ENCODE measurements at places on chromosomes 2 and 18.

GRCh38 chr18:13502585-13502984 is 223.8 kb downstream of the FAM210A start:
- DNase-seq, result no peak

DNA sequence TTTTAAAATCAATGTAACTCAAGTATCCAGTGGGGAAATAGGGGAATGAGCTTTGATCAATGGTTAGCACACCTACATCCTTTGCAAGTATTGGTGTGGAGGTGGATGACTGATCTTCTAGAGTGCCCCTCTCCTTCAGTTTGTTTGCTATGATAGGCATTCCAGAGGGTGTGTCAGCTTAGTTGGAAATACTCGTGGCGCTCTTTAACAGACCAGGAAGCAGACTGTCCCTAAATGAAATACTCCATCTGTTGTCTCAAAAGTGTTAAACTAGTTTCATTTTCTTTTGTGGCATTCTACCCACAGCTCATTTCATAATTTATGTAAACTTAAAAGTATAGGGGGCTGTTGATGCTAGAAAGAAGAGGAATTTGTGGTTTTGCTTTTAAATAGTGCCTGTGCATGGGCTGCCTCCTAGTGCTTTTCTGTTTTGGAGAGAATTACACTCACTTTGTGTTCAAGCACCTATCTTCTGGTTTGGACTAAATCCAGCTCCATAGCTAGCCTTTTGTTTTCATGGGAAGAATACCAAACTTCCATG is 66.2 kb downstream of the STAT1 start:
- DNase-seq, result no peak

GRCh38 chr2:112004253-112004645 is 50.8 kb upstream of the TMEM87B start:
- DNase-seq, result no peak

GRCh38 chr2:69692424-69692823 is 48.9 kb upstream of the AAK1 start:
- no peak for DNase-seq

DNA sequence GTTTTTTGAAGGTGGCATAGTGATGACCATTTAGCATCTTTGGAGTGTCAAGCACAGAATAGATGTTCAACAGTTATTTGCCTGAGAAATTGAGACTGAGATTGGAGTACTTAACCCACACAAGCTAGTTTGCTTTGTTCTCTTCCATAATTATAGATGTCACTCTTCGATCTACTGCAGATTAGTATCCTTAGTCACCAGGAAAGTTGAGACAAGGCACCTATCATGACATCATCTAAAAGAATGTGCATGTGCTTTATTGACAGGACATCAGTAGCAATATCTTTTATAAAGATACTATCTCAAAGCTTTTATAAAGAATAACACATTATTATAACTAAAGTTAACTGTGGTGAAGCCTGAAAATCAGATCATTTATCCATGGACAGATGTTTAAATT is 6.4 kb downstream of the VRK2 start:
- no peak for DNase-seq

GRCh38 chr18:23134780-23135549 is at the start of gene CABLES1:
Gene CABLES1 (plus strand): TSS chr18:23135485. CDS start chr18:23135763, 278 bp downstream.
- DNase-seq, result no peak

DNA sequence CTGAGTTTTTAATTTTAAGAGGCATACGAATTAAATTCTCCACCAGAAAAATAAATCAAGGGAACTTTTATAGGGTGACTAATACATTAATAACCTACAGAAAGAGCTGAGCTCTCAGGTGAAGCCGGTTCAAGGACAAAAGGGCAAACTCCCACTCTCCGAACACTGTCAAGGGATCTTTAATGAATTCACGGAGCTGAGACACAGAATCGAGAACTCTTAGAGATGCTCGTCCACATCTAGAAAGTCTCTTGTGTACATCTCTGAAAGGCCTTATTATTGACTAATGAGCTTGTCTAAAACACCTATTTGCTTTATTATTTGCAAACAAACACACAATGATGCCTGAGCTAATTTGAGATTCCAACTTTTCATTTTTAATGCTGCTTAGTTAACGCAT is 33.3 kb upstream of the PIK3C3 start:
- DNase-seq, result no peak

DNA sequence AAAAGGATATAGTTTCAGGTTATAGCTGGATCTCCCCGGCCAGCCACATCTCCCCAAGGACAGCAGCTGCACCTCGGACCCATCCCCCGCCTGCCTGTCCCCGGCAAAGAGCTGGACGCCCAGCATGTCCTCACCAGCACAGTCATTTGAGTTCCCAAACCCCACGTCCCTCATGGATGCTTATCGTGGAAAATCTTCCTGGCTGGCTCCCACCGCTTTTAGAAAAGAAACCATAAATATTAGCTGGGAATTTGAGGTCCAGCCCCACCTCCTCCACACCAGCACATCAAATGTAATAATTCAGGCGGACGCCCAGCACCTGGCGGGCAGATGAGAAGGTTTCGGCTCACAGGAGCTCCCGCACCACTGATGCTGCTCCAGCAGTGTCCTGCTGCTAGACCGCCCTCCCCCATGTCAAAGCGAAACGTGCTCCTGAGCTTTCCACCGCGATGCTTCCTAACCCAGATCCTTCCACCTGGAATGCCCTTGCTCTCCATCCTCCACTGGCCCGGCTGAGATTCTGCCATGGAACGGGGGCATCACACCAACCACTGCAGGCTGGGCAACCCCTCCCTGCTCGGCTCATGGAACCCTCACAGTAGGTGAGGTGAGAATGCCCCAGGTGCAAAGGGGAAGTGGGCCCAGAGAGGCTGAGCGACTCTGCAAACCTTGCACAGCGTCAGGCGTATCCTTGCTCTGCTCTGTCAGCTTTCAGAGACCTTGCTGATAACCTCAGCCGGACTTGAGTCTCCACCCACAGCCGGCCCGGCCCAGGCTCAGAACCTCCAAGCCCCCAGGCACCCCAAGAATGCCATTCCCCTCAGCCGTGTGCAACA is 71.5 kb upstream of the GPC1 start:
- DNase-seq, result no peak

- no peak for DNase-seq
These were observed 3.8 kb downstream of the FHL2 start for GRCh38 chr2:105394951-105395611.

GRCh38 chr2:214856137-214856536 is 46.7 kb upstream of the BARD1 start:
- DNase-seq, result no peak

GRCh38 chr2:204794624-204795023 is 249.3 kb downstream of the PARD3B start:
- DNase-seq, result no peak

- DNase-seq, result no peak
These were observed 9.5 kb downstream of the WDR7 start for GRCh38 chr18:56660655-56661054.

DNA sequence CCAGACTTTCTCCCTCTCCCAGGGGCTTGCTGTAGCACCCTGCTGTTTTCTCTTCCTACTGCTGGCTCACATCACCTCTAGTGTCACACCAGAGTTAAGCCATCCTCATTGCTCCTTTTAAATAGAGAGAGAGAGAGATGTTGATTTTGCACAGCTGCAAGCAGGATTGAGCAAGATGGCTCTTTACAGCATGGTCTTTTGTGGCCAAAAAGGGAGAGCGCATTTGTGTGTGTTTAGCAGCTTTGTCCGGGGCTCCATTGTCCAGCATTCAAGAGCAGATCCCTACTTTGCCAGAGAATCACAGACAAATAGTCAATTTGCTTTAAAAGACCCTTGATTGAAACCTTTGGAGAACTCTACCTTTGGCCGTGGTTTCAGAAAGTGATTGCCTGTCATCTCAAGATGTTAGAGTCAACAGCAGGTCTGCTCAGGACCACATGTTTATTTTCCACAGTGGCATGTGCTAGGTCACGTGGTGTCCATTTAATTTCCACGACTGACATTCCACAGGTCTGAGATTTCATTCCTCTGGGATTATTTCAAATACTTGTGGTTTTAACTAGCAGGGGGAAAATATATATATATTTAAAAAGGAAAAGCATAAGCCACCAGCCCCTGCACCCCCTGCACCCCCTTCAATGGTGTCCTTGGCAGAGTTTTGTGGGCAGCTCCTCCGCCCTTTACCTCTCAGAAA is 359.9 kb upstream of the SLC14A2 start:
- no peak for DNase-seq

DNA sequence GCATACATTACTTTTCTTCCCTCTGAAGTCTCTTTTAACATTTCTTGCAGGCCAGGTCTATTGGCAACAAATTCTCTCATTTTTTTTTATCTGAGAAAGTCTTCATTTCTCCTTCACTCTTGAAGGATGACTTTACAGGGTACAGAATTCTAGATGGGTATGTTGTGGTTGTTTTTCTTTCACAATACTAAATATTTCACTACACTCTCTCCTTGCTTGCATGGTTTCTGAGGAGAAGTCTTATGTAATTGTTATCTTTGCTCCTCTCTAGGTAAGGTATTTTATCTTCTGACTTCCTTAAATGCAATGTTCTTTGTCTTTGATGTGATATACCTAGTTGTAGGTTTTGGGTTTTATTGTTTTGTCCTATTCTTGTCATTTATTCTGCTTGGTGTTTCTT is 371.1 kb downstream of the FIGN start:
- no peak for DNase-seq

- DNase-seq, result no peak
These were observed 71.1 kb downstream of the BIRC6 start for GRCh38 chr2:32427672-32428610.

DNA sequence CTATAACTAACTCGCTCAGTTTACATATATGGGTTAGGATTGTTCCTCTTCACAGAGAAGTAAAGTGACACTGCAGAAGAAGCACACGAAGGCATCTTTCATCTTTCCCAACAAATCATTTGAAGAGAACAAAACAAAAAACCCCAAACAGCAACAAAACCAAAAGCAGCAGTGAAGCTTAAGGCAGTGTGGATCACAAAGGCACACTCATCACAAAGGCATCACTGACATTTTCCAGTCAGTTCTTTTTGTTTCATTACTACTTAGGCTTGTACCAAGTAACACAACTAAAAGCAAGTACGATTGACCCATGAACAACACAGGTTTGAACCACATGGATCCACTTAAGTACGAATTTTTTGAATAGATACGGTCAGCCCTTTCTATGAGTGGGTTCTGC is 75.7 kb downstream of the RNF152 start:
- no peak for DNase-seq

- DNase-seq, result no peak
These were observed 94.3 kb upstream of the GLI2 start for GRCh38 chr2:120641366-120641771.
